ENCODE measurements at places on chromosomes 5 and 9. TPM values are rescaled to one million over a fixed set of nuclear protein-coding genes. Genes with fewer than 3 reads are reported as not detected.

The TERT gene
- total RNA-seq = 2.9 TPM

The CCNI2 gene
- total RNA-seq = 10.2 TPM

The LCN12 gene
- 0.73 TPM for total RNA-seq

The EMB gene
- 100 TPM for total RNA-seq

The LCN15 gene
- not detected for total RNA-seq

The TMEM252 gene
- not detected for total RNA-seq

The BASP1 gene
- 0.13 TPM for total RNA-seq

The GALNT12 gene
- total RNA-seq = 6.9 TPM

The PKN3 gene
- 8.4 TPM for total RNA-seq

The NPR3 gene
- not detected for total RNA-seq

The TLX3 gene
- total RNA-seq = not detected

The PHF24 gene
- not detected for total RNA-seq

The PCDH12 gene
- 0.76 TPM for total RNA-seq

The ZBED3 gene
- 2.6 TPM for total RNA-seq

The TAL2 gene
- 0.29 TPM for total RNA-seq

The RGS7BP gene
- not detected for total RNA-seq

The KIF24 gene
- total RNA-seq = 7.1 TPM

The ROPN1L gene
- 0.29 TPM for total RNA-seq

The SPINK5 gene
- not detected for total RNA-seq

The SLC36A2 gene
- total RNA-seq = not detected

The PDZD2 gene
- 0.63 TPM for total RNA-seq

The LHX2 gene
- not detected for total RNA-seq

The CNOT6 gene
- total RNA-seq = 40.0 TPM

The ARL15 gene
- 5.5 TPM for total RNA-seq

The CDHR2 gene
- total RNA-seq = 0.06 TPM

The ADAMTS12 gene
- not detected for total RNA-seq

The JMY gene
- total RNA-seq = 5.7 TPM

The DIRAS2 gene
- not detected for total RNA-seq

Measured in activated CD8-positive, alpha-beta memory T cell treated with anti-CD3 and anti-CD28 coated beads for 36 hours (primary cell).